ENCODE measurements at places on chromosomes 7 and 10. TPM values are rescaled to one million over a fixed set of nuclear protein-coding genes. Genes with fewer than 3 reads are reported as not detected.

DNA sequence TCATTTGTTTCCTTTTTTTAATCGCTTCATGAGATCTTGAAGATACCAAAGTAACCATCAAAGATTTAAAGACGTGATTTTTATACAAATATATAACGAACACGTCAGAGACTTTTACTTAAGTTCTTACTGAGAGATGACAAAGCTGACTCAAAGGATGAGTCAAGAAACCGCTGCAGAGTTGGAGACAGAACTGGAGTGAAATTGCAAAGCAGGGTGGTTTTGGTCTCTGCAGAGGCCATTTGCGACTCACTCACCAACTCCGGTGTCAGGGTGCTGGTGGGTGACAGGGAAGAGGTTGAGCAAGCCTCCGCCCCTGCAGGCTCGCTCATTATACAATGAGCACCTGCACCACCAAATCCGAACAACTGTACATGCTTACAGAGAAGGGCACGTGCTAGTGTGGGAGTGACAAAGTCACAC lies 75.2 kb downstream of the DNAJB6 start:
- H3K4me1 ChIP-seq = peaks cover 31% of the 10 kb centered on the region
- peak overlapping the region; percentile 86 for H3K27ac ChIP-seq
- H3K27me3 ChIP-seq = no peaks in the 10 kb centered on the region
- DNase-seq = peak; percentile 89
- H3K36me3 ChIP-seq = peaks cover 13% of the 10 kb centered on the region

DNA sequence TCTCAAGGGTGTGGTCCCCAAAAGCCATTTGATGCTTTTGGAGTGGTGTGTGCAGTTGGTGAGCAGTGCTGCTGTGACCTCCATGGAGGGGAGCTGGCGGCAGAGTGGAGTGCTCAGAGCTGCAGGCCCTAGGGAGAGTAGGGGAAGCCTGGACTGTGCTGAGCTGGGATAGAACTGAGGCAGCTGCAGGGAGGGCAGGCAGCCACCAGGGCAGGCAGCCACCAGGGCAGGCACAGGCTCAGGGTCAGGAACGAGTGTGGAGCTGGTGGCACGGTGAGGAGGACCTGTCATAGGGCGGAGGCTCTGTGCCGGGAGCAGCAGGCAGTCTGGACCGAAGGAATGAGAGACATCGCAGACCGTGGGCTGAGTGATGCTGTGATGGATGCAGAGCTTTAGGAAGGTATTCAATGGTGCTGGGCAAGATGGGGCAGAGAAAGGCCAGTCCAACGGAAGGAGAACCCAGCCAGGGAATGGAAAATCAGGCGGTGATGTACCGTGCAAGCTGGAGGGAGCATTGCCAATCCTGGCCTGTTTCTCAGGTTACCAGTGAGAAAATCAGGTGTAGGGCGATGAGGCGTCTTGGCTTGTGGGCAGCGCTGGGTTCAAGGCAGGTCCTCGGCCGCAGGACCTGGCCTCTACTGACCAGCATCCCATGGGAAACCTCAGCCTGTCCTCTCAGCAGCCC lies 152.6 kb downstream of the CAMK1D start:
- peak; percentile 37 for DNase-seq
- no peaks in the 10 kb centered on the region for H3K36me3 ChIP-seq
- H3K4me3 ChIP-seq = no peak overlapping the region
- H3K27ac ChIP-seq = no peak overlapping the region

DNA sequence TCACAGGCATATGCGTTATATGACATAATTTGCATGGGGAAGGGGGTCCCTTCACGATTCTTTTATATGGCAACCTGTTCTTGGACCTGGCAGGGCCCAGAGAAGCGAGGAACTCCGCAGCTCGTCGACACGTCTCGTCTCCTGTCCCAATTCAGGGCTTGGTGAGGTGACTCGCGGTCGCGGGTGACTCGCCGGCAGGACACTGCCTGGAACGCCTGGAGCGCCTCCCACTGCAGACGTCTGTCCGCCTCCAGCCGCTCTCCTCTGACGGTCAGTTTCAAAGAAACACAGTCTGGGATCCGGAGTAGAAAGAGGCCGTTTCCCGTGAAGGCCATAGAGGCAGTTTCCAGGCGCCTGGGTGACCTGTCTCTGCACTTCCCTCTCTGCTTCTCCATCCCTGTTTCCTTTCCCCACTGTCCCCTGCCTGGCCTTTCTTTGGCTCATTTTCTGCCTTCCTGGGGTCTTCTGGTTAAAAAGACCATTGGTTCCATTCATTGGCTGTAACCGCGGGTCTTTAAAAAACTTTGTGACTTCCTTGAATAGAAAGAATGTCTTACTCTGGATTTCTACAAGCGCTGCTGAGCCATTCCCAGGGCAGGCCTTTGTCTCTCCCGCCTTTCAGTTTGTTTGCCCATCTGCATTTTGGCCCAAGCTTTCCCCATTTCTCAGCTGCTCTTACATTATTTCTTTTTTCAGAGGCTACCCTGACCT lies 1.2 kb downstream of the UPP1 start:
- peak overlapping the region; percentile 98 for H3K27ac ChIP-seq
- H3K4me3 ChIP-seq = peak overlapping the region; percentile 82
- no peak for DNase-seq
- H3K4me1 ChIP-seq = peaks cover 74% of the 10 kb centered on the region
- peaks cover 46% of the 10 kb centered on the region for H3K36me3 ChIP-seq

- peaks cover 11% of the 10 kb centered on the region for H3K36me3 ChIP-seq
- no peak overlapping the region for H3K4me3 ChIP-seq
- no peak for DNase-seq
- H3K4me1 ChIP-seq = peaks cover 33% of the 10 kb centered on the region
Measured at GRCh38 chr10:117350909-117351308, 24.3 kb downstream of the PDZD8 start.

- no peaks in the 10 kb centered on the region for H3K36me3 ChIP-seq
- H3K27me3 ChIP-seq = peaks cover 27% of the 10 kb centered on the region
- no peak for DNase-seq
- H3K27ac ChIP-seq = no peak overlapping the region
- H3K4me3 ChIP-seq = no peak overlapping the region
Measured at GRCh38 chr7:1290026-1290678, 57.5 kb downstream of the UNCX start.

- no peak overlapping the region for H3K4me3 ChIP-seq
- DNase-seq = no peak
- H3K4me1 ChIP-seq = no peaks in the 10 kb centered on the region
- peaks cover 40% of the 10 kb centered on the region for H3K36me3 ChIP-seq
- no peaks in the 10 kb centered on the region for H3K27me3 ChIP-seq
Measured at GRCh38 chr7:129664029-129665012, 52.8 kb downstream of the NRF1 start.

DNA sequence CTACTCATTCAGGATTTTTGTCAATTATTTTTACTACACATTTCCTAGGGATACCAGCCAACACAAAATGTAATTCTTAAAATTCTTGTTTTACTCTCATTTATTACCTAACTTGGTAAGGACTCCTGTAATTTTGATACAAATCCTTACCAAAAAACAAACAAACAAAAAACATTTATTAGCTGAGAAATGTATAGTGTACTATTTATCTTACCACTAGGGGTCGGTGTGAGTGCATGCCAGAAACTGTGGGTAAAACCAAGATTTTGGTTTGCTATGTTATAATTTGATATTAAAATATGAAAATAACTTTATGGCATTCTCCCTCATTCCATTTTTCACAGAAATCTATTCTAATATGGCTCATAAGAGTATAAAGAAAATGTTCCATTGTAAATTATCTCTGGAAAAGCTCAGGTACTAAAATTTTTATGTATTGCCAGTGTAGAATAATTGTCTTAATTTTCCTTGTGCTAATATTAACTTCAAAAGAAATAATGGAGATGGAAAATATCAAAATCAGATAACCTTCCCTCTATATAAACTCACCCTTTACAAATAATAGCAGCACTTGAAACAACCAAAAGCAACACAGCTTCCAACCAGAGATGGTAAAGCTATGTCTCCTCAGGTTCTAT lies 290.8 kb upstream of the PCDH15 start:
- no peaks in the 10 kb centered on the region for H3K27me3 ChIP-seq
- no peak overlapping the region for H3K27ac ChIP-seq
- no peaks in the 10 kb centered on the region for H3K4me1 ChIP-seq

- H3K4me3 ChIP-seq = no peak overlapping the region
- H3K27ac ChIP-seq = no peak overlapping the region
- no peaks in the 10 kb centered on the region for H3K4me1 ChIP-seq
- H3K36me3 ChIP-seq = no peaks in the 10 kb centered on the region
- H3K27me3 ChIP-seq = no peaks in the 10 kb centered on the region
- no peak for DNase-seq
Measured at GRCh38 chr10:111506266-111507034, 429.6 kb downstream of the ADRA2A start.

DNA sequence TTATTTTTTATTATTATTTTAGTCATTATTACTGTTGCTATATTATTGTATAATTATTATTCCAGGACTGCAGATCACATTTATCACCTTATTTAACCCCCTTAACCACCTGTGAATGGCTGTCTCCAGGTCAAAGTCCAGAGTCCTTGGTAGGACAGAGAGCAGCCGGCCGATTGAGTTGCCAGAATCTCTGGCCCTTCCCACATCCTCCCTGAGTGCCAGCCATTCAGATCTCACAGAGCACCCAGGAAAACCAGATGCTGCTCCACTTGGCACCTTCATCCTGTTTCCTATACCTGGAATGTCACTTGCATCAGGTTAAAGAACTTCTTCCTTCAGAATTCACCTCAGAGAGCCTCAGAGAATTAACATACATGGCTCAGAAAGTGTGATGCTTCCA lies 101.1 kb downstream of the ELAPOR2 start:
- H3K4me1 ChIP-seq = no peaks in the 10 kb centered on the region
- H3K27ac ChIP-seq = no peak overlapping the region
- peaks cover 6% of the 10 kb centered on the region for H3K27me3 ChIP-seq
- no peak for DNase-seq
- H3K4me3 ChIP-seq = no peak overlapping the region
- no peaks in the 10 kb centered on the region for H3K36me3 ChIP-seq

- no peak for DNase-seq
- no peak overlapping the region for H3K4me3 ChIP-seq
- H3K4me1 ChIP-seq = no peaks in the 10 kb centered on the region
- peaks cover 6% of the 10 kb centered on the region for H3K27me3 ChIP-seq
- no peaks in the 10 kb centered on the region for H3K36me3 ChIP-seq
Measured at GRCh38 chr10:123570898-123571515, 95.1 kb upstream of the GPR26 start.

DNA sequence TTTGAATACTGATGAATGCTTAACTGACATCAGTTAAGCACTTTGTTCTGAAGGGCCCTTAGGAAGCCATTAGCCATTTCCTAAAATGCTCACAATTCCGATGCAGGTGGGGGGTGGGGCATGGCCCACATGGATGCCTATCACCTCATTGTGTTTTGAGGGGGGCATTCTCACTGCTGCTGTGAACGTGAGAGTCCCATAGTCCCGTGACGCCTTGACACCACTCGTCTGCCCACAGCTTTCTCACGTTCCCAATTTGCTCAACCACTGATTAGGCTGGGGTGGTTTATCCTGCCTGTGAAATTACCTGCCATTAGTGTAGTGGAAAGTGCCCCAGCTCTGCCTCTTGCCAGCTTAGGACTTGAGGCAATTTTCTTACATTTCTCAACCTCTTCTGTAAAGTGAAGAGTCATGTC lies 31.9 kb downstream of the DUSP5 start:
- peak overlapping the region; percentile 71 for H3K27ac ChIP-seq
- H3K27me3 ChIP-seq = no peaks in the 10 kb centered on the region
- no peak for DNase-seq
- peaks cover 5% of the 10 kb centered on the region for H3K36me3 ChIP-seq
- peak overlapping the region; percentile 26 for H3K4me3 ChIP-seq

- no peaks in the 10 kb centered on the region for H3K27me3 ChIP-seq
- no peaks in the 10 kb centered on the region for H3K4me1 ChIP-seq
- H3K27ac ChIP-seq = no peak overlapping the region
- DNase-seq = no peak
- no peak overlapping the region for H3K4me3 ChIP-seq
Measured at GRCh38 chr7:81516898-81517297, 252.9 kb downstream of the HGF start.

- no peaks in the 10 kb centered on the region for H3K36me3 ChIP-seq
- no peak overlapping the region for H3K27ac ChIP-seq
- no peak for DNase-seq
- H3K4me3 ChIP-seq = no peak overlapping the region
- H3K4me1 ChIP-seq = no peaks in the 10 kb centered on the region
Measured at GRCh38 chr7:155935005-155935557, 122.8 kb upstream of the SHH start.

Gene RASA4
- 29.2 TPM for total RNA-seq

DNA sequence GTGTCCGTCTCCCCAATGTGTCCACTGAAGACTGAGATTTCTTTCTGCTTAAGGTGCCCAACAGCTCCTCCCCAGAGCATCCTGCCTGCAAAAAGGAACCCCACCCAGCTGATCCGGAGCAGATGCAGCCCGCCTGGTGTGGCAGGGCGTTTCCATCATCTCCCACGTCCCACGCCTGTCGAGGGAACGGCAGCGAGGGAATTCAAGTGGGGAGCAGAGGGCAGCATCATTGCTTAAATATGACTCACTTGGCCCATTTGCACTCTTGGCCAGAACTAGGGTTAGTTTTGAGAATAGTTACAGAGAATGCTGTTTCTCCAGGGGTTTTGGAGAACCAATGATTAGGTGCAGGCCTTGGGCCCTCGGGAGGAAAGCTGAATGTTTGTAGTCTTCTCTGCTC lies 20.8 kb downstream of the VWA2 start:
- no peak for DNase-seq
- H3K4me1 ChIP-seq = peaks cover 6% of the 10 kb centered on the region
- H3K27me3 ChIP-seq = peaks cover 7% of the 10 kb centered on the region
- H3K27ac ChIP-seq = no peak overlapping the region

Gene UBN2
- 10.8 TPM for total RNA-seq

DNA sequence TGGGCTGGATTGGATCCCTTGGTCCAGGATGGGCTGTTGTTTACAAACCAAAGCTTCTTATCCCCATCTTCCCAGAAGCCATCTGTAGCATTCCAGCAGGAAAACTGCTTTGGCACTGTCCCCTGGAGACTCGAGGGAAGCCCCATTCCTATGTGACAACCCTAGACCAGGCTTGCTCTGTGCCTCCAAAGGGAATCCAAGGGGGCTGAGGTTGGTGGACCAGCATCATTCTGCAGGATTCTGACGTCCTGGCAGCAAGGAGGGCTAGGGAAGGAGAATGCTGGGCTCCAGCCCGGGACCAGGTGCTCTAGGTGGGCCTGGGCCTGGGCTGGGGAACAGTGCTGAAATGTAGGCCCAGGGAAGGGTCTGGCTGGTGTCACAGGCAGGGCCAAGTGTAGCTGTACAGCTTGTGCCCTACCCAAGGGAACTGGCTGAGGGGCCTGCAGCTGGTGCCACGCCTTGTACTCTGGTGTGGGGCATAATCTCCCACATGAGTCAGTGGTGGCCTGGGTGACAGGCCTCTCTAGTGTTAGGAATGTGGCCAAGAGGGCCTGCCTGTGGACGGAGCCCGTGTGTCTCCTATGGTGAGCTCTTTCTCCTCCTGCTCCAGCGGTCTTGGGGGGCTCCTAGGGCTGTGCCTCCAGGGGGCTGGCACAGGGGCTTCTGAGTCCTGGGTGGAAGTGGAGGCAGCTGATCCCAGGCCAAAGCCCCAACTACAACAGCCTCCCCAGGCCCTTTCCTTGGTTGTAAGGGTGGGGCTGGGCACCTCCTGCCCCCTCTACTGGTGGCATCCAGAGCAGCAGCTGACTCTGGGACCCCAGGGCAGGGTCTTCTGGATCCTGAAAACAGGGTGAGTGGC lies 25.2 kb downstream of the TRIM8 start:
- H3K4me1 ChIP-seq = peaks cover 13% of the 10 kb centered on the region
- H3K4me3 ChIP-seq = no peak overlapping the region
- no peaks in the 10 kb centered on the region for H3K27me3 ChIP-seq
- DNase-seq = no peak
- no peaks in the 10 kb centered on the region for H3K36me3 ChIP-seq

Gene CDK14
- total RNA-seq = 0.23 TPM
